SHP77 treated with DMSO at 0.1 percent for 48 hours (cell line): ENCODE measurements at places on chromosomes 1 and 21.

GRCh38 chr1:176903474-176903873 is 261.0 kb downstream of the ASTN1 start:
- no peak for DNase-seq

DNA sequence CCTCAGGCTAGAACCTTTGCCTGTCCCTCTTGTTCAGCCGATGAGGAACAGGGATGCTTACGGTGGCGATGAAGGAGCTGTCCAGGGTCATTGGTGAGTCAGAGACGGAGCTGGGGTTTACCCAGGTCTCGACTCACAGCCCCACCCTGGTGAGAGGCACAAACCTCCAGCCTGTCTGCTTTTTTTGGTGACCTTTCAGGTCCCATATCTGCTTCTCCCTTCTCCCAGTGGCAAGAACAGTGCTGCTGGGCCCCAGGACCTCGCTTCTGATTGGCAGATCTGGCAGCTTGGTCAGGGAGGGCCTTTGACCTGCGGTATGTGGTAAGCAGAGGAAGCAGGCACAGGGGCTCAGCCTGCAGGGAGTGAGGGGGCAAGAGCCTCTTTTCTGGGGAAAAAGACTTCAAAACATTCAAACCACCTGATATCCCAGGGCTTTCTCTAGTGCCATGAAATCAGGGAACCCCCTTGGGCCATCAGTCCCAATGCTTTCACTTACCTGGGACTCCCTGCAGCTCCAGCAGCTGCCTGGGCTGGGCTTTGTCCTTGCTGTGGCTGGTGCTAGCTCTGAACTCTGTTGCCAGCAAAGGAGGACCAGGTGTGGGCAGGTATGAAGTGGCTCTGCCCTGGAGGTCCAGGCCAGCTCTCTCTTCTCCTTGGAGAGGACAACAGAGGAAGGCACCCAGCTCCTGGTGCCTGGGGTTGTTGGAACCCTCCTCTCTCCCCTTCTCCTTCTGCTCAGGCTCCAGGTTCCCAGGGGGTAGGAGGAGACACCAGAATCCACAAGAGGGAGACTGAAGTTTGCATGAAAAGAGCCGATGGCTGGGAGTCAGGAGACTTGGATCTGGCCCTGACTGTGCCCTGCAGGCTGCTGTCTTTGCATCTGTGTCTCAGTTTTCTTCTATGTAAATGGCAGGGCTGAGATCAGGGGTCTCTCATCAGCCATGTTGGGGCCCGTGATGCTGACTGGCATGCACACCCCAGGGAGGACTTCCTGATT is 41.4 kb downstream of the TRIM62 start:
- DNase-seq, result no peak

GRCh38 chr1:41880261-41880660 is 38.5 kb downstream of the HIVEP3 start:
- no peak for DNase-seq

GRCh38 chr1:158942490-158942889 is 11.1 kb downstream of the PYHIN1 start:
- DNase-seq, result no peak

DNA sequence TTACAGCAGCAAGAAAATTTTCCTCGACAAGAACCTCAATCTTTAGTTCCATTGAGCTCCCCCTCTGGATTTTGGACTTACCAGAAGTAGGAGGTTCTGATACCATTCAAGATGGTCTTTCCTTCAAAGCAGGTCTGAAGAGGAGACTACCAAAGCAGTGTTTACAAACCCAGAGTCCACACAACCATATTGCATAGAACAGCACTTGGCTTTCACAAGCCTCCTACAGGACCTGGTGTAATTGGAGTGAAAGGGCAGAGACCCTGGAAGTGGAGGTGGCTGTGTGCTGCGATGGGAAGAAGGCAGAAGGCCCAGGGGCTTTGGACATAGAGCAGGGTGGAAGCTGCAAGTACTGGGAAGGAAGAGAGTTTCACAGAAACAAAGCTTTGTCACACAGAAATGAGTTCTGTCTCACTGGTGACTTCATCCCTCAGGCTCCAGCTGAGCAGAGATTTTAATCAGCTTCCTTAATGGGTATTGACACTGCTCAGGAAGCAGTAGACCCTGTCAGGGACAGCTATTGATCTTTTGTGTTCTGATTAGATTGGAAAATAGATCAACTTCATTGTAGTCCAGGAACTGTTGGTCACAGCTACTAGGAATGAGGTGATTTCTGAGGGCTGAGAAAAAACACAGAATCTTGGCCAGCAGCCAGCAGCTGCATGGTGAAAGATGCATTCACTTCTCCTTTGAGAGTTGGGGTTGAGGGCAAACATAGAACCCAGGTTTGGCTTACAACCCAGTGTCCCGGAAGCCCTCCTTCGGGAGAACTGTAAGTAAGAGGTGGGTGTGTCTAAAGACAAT is 124.0 kb downstream of the SYT2 start:
- no peak for DNase-seq

- DNase-seq, result no peak
These were observed 471 bp upstream of the MTF2 start for GRCh38 chr1:93078638-93078985.

DNA sequence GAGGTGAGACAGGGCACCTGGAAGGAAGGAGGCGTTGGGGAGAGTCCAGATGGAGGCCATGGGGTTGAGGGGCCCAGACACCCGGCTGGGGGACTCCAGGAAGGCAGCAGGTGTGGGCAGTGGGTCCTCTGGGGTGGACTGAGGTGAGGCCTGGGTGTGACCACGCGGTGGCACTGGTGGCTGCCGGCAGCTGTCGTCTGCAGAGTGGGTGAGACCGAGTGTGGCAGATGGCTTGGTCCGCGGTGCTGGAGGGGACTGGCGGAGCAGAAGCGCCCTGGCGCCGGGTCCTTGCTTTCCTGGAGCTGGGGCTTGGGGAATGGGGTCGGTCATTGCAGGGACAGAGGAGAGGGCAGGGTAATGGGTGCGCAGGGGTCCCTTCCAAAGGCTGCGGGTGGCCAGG is 12.5 kb downstream of the AGRN start:
- DNase-seq, result no peak

DNA sequence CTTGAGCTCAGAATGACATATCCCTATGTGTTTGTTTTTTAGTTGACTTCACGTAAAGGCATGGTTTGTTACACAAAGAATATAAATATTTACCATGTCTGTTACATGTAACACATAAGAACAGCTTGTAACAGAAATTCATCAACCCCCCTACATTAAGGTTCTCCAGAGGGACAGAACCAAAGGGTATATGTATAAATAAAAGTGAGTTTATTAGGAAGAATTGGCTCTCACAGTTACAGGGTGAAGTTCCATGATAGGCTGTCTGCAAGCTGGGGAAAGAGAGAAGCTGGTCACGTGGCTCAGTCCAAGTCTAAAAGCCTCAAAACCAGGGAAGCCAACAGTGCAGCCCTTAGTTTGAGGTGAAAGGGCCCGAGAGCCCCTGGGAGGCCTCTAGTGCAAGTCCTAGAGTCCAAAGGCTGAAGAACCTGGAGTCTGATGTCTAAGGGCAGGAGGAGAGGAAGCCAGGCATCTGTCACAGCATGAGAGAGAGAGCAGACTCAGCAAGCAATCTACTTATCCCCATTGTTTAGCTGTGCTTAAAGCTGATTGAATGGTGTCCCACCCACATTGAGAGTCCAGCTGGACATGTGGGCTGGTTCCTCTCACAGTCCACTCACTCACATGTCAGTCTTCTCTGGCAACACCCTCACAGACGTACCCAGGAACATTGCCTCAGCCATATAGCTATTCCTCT is 15.8 kb downstream of the THRAP3 start:
- DNase-seq, result no peak

DNA sequence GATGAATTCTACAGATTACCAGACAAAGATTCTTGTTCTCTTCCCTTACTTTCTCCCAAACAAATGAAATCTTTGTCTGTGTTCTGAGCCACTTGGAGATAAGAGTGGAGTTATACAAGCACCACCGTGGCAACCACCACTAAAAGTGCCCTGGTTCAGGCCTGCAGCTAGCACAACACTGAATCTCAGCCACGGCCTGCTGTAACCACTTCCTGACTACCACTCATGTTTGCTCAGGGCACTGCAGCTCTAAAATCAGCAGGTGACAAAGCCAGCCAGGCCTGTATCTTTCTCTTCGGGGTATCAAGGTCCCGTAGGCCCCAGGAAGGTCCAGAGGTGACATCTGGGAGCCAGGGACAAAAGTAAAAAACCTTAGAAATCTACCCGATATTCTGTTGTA is 3.2 kb upstream of the OR2T6 start:
- DNase-seq, result no peak

DNA sequence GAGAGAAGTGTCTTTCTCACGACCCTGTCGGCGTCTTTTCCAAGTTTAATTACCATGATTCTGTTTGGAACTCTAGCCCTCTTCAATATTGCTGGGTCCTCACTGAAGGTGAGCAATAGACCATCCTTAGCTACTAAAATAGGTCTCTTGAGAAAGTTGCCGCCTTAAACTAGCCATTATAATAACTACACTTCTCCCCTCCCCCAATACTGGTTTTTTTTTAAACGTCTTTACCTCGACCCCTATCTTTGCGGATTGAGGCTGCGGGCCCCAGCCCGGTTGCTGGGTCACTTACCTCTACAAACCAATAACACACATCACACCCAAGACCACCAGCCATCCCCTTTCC is 672 bp downstream of the ENSA start:
- DNase-seq, result no peak

GRCh38 chr1:234094172-234094571 is 189.7 kb downstream of the SLC35F3 start:
- no peak for DNase-seq

GRCh38 chr21:37435711-37436110 is 69.1 kb downstream of the DYRK1A start:
- no peak for DNase-seq

DNA sequence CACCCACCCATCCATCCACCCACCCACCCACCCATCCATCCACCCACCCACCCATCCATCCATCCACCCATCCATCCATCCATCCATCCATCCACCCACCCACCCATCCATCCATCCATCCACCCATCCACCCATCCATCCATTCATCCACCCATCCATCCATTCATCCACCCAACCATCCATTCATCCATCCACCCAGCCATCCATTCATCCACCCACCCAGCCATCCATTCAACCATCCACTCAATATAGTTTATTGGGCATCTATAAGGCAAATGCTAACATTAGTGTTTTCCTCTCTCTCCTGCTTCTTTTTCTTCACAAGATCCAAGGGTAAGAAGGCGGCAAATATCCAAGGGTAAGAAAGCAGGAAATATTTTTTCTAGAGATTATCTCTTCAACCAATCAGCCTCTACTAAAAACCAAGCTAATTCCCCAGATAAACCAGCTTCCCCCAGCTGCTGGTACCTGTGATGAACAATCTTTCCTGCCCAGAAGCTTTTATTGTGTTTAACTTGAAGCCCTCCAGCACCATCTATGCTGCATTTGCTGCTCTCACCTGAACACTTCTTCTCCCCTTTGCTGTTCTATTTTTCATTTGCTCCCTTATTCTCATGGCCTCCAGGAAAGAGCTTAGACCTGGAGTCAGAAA is 22.6 kb upstream of the ATP2B4 start:
- DNase-seq, result no peak

DNA sequence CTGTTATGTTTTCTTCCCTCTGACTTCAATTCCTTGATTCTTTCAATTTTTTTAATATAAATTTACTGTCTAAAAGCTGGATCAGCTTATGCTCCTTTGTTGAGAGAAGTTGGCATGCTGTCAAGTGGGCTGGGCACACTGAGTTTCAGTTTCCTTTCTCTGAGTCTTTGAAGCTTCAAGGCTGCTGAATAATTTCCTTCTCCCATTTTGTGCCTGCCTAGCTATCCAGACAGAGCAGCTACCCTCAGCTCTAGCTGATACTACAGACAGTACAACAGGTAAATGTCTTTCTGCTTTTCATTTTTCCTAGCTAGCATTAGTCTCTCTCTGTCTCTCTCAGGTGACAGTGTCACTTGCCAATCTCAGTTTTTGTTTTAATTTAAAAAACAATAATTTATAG is at the start of gene IFI44:
Gene IFI44, plus strand, starts transcription at position 204 of the 400 bp plus-strand sequence. CDS start 365 bp downstream, outside the sequence.
- no peak for DNase-seq

GRCh38 chr1:2564006-2564814 is 8.0 kb downstream of the TNFRSF14 start:
- no peak for DNase-seq

GRCh38 chr1:7299329-7299799 is 471.7 kb upstream of the VAMP3 start:
- no peak for DNase-seq

GRCh38 chr1:44489481-44489880 is 84.4 kb downstream of the RNF220 start:
- no peak for DNase-seq

- DNase-seq, result no peak
These were observed 149.3 kb downstream of the MRPL39 start for GRCh38 chr21:25457946-25458345.

GRCh38 chr1:54335755-54336108 is 70.5 kb downstream of the SSBP3 start:
- no peak for DNase-seq

DNA sequence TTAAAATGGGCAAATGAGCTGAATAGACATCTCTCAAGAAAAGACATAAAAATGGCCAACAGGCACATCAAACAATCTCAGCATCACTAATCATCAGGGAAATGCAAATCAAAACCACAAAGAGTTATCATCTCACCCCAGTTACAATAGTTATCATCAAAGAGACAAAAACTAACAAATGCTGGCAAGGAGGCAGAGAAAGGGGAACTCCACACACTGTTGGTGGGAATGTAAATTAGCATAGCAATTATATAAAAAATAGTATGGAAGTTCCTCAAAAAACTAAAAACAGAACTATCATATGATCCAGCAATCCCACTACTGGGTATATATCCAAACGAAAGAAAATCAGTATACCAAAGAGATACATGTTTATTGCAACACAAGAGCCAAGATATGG is 68.7 kb downstream of the DENND1B start:
- no peak for DNase-seq
